Activated CD4-positive, alpha-beta memory T cell treated with anti-CD3 and anti-CD28 coated beads, Interleukin-2, amount 10 ng/mL, durations not matched to agents 7 days and 5 days (primary cell): ENCODE measurements at places on chromosomes 7 and 10.

GRCh38 chr7:99457650-99458493 is 8.1 kb downstream of the ATP5MF start:
- peaks cover 63% of the 10 kb centered on the region for H3K36me3 ChIP-seq
- H3K27ac ChIP-seq = no peak overlapping the region
- H3K4me1 ChIP-seq = peaks cover 15% of the 10 kb centered on the region
- no peaks in the 10 kb centered on the region for H3K27me3 ChIP-seq
- no peak for DNase-seq

DNA sequence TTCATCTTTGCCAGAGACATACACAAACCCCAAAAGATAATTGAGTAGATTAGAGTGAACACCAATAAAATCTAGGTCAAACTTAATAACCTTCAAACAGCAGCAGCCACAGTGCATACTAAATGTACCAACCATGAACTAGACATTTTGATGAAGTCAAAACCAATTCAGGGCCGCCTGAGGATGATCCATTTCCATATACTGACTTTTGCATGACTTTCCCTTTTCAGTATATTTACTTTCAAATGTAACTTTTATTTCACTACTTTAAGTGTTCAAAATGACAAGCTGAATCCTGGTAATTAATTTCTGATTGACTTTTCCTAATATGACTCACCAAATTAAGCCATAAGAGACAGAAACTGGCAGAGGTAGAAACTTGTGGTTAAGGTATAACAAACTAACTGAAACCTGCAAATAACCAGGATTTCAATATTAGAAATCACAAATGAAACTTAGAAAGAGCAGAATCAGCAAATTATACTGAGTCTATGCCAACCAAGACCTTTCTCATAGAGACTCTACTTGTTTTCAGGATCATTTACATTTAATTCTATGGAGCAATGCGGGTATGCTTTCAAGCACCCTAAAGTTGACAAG is 171.9 kb upstream of the LRRN3 start:
- H3K27me3 ChIP-seq = no peaks in the 10 kb centered on the region
- H3K36me3 ChIP-seq = peaks cover 9% of the 10 kb centered on the region
- H3K4me1 ChIP-seq = peaks cover 20% of the 10 kb centered on the region
- H3K4me3 ChIP-seq = no peak overlapping the region

DNA sequence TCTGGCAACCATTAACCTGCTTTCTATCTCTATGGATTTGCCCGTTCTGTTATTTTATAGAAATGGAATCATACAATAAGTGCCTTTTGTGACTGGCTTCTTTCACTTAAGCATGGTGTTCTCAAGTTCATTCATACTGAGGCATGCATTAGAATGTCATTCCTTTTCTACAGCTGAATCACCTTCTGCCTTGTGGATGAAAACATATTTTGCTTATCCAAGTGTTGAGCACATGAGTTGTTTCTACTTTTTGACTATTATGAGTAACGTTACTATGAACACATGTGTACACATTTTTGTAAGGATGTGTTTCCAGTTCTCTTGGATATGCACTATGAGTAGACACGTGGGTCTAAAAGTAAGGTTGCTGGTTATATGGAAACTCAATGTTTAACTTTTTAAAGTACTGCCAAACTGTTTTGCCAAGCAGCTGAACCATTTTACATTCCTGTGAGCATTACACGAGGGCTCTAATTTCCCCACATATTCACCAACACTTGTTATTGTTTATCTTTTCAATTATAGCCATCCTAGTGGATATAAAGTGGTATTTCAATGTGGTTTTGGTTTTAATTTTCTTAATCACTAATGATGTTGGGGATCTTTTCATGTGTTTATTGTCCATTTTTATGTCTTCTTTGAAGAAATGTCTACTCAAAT is 241.3 kb downstream of the FANK1 start:
- DNase-seq = no peak
- no peaks in the 10 kb centered on the region for H3K27me3 ChIP-seq
- H3K4me1 ChIP-seq = no peaks in the 10 kb centered on the region
- H3K4me3 ChIP-seq = no peak overlapping the region
- no peaks in the 10 kb centered on the region for H3K36me3 ChIP-seq
- H3K27ac ChIP-seq = no peak overlapping the region

DNA sequence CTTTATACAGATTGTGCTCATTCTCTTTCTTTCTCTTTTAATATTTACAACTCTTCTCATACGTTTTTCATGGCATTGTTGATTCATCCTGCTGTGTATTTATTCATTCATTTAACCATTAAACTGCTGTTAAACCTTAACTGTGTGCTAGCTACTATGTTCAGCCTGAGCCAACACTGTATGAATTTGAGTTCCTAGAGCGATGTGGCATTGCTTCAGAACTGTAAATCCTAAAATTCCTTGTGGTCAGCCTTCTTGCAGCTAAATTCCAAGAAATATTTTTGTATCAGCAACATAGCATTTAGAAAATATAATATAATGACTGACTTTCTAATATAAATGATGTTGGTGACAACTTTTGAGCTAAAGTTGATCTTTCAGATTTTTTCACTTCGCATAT is 184.7 kb upstream of the FZD1 start:
- no peaks in the 10 kb centered on the region for H3K4me1 ChIP-seq
- DNase-seq = no peak
- no peaks in the 10 kb centered on the region for H3K36me3 ChIP-seq
- H3K4me3 ChIP-seq = no peak overlapping the region

- peaks cover 6% of the 10 kb centered on the region for H3K4me1 ChIP-seq
- no peaks in the 10 kb centered on the region for H3K36me3 ChIP-seq
- H3K27ac ChIP-seq = no peak overlapping the region
- DNase-seq = peak; percentile 28
These were observed 31.5 kb downstream of the TCF7L2 start for GRCh38 chr10:112981553-112981952.

DNA sequence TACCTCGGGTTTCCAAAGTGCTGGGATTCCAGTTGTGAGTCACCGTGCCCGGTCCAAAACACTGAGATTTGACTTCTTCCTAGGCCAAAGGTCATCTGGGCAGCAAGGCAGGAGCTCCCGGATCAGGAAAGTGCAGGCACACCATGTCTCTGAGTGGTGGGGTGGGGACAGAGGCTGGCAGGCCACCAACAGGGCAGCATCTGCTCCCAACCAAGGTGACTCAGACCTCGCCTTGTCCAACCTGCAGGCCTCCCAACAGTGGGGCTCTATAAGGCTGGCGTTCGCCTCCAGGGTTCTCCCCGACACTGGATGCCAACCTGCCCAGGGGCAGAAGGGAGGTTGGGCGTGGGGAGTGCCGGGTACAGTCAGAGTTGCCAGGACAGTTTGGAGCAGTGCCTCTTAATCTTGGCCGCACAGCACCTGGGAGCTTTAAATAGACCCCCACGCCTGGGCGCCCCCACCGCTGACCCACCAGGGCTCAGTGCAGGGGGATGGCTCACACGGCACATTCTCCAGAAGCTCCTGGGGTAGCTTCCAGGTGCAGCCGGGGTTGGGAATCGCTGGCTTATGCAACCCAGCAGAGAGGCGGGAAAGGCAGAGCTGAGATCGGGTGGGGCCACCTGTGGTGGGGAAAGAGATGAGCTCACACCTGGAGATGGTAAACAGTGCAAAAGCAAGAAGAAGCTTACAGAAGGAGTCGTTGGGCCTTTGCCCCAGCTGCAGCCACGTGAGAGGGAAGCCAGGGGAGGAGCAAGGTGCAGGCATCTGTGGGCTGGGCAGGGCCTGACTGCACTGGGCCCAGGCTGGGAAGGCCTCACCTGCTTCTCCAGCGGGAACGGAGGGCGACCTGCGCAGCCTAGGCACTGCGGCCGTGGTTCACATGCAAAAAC is 10.9 kb downstream of the CALML5 start:
- H3K27me3 ChIP-seq = peaks cover 2% of the 10 kb centered on the region
- no peak overlapping the region for H3K4me3 ChIP-seq
- no peaks in the 10 kb centered on the region for H3K36me3 ChIP-seq

GRCh38 chr7:13032084-13032483 is 344.7 kb downstream of the ARL4A start:
- H3K36me3 ChIP-seq = no peaks in the 10 kb centered on the region
- H3K27ac ChIP-seq = no peak overlapping the region
- no peaks in the 10 kb centered on the region for H3K4me1 ChIP-seq
- DNase-seq = no peak
- no peak overlapping the region for H3K4me3 ChIP-seq

DNA sequence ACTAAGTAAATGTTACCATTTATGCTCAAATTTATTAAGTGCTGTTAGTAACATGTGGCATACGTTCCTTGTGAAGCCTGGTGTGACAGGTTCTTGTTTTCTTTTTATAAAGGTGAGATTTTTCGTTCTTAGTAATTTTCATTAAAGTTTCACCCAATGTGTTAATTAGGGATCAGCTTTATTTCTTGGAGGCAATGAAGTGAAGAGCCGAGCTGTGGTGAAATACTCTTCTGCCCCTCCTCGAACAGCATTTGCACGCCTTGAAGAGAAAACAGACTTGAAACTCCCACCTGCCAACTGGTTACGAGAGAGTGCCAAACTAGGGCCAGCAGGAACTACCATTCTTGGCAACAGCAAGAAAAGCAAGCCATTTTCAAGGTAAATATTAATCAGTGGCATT is 1.5 kb downstream of the EDRF1 start:
- H3K27ac ChIP-seq = peak overlapping the region; percentile 31
- H3K4me3 ChIP-seq = peak overlapping the region; percentile 68
- DNase-seq = no peak
- peaks cover 45% of the 10 kb centered on the region for H3K36me3 ChIP-seq
- H3K4me1 ChIP-seq = peaks cover 36% of the 10 kb centered on the region
